ENCODE measurements at places on chromosomes 12 and 14.

DNA sequence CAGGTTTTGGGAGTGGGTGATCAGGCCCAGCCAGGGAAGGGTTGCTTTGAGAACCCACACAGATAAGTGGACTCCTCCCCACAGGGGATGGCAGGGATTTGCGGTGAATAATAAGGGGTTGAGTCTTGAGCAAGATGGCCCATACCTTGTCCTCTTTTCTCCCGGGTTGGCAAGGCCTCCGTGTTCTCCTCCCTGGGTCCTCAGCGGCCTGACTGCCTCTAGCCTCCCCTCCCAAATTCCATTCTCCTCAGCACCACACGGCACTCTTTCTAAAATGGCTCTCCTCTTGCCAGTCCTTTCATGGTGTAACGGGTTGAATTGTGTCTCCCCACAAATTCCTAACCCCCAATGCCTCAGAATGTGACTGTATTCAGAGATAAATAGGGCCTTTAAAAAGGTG lies 70.0 kb downstream of the CHST11 start:
- no peak for DNase-seq

DNA sequence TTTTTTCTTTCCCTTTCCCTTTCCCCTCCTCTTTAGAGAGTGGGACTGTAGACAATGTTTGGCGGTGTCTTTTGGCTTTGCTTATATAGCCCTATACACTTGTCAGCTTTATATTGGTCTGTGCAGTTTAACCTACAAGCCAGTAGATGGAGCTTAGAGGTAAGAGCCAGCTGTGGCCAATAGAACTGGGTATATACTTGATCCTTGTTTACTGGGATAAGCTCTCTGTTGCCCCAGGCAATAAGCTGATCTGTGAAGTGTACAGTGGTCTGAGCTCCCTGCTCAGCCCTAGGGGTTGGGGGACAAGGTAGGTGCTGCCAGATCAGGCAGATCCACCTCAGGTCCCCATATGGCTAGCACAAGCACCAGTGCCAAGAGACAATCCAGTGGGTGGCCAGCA lies 434.1 kb downstream of the NOVA1 start:
- DNase-seq: peak; percentile 2

- no peak for DNase-seq
Observed at GRCh38 chr12:123617580-123617979, 15.7 kb downstream of the DDX55 start.

GRCh38 chr12:100414739-100415138 lies 57.9 kb downstream of the SLC17A8 start:
- DNase-seq: no peak

- DNase-seq: no peak
Observed at GRCh38 chr14:55530464-55530863, 49.5 kb upstream of the KTN1 start.

DNA sequence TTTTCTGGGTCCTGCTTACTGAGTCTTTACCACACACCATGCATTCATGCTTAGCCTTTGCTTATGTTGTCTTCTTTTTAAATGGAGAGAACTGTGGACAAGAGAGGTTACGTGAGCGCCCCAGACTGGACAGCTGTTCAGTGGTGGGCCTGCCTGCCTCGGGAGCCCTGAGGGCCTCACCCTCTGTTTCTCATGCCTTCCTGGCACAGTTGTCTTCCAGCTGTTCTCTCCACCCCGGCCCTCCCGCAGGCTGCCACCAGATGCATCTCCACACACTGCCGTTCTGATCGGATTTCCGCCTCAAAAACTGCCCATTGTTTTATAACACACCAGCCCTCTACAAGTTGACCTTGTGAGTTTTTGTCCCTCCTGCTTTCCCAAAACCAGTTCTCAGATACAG lies 100.8 kb downstream of the SAMD4A start:
- no peak for DNase-seq

- DNase-seq: no peak
Observed at GRCh38 chr12:64782191-64782876, 23.1 kb upstream of the GNS start.

DNA sequence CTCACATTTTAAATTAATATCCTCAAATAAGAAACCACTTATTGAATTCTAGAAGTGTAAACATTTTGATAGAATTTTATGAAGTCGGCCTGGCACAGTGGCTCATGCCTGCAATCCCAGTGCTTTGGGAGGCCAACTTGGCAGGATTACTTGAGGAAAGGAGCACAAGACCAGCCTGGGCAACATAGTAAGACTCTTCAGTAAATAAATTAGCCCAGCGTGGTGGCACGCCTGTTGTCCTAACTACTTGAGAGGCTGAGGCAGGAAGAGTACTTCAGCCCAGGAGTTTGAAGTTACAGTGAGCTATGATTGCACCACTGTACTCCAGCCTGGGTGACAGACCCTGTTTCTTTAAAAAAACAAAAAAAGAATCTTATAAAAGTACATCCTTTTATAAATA lies 8.9 kb upstream of the ZNF410 start:
- no peak for DNase-seq

- no peak for DNase-seq
Observed at GRCh38 chr14:75984674-75985073, 889 bp upstream of the IFT43 start.

DNA sequence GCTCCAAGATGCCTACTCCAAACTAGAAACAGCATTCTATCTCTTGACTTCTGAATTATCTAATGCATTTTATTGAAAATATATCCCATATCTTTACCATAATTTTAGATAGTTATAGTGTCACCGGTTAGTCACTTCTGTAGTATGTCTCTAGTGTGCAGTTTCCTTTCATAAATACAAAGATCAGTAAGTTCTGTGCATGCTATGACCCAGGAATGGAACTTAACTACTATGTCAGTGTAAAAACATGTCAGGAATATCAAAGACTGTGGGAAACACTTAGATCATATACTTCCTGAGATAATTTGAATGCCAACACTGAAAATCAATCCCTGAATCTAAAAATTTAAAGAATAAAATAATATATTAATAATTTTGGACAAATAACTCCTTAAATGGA lies 237.6 kb downstream of the ATXN7L3B start:
- DNase-seq: no peak

DNA sequence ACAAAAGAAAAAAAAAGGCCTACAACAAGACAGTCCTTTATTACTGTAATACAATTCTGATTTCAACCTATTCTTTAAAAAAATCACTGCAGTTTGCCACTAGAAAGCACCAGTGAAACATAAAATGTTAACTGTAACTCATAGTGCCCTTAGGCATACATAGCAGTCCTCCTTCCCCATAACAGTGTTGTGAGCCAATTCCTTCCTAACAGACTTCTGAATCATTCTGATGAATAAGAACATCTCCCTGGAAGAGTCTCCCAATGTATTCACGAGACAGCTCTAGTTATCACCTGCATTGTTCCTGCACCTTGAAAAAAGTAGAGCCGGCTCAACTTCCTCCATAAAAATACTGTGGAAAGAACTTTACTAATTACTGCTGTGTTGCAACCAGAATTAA lies 213.6 kb upstream of the FSCB start:
- DNase-seq: no peak

GRCh38 chr12:90333939-90334338 lies 621.0 kb downstream of the CCER1 start:
- DNase-seq: no peak

DNA sequence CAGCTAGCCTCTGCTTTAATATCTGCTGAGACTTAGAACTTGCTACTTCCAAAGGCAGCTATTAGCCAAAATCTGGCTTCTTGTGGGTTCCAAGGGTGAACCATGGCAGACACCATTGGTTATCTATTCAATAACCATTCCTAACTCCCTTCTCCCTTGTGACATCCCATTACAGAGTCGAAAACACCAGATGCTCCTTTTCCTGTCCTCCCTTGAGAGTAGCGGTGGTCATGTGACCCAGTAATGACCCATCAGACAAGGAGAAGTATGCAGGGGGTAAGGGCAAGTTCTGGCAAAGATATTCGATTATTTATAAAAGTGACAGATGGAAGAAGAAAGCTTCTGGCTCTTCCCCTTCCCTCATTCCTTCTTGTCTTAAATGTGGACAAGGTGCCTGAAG lies 20.1 kb downstream of the TGFB3 start:
- DNase-seq: no peak

- no peak for DNase-seq
Observed at GRCh38 chr14:89700801-89701200, 253.7 kb downstream of the EFCAB11 start.

GRCh38 chr12:47812797-47813510 lies 6.7 kb downstream of the HDAC7 start:
- DNase-seq: peak; percentile 97

DNA sequence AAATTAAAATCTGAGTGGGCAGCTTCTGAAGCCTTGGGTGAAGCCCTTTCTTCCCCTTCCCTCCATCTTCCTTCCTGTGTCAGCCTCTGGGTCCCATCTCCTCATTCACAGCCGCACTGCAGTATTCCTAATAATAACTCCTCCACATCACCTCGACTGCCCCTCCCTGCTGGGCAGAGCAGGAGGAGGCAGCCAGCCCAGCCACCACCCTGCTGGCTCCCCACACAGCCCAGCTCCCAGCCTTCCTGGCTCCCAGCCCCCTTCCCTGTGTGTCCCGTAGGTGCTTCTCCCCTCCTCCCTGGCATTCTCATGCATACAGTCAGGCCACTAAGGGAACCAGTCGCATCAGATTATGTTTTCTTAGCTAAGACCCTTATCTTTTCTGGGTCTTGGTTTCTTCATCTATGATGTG lies 3.7 kb downstream of the IFFO1 start:
- DNase-seq: no peak

DNA sequence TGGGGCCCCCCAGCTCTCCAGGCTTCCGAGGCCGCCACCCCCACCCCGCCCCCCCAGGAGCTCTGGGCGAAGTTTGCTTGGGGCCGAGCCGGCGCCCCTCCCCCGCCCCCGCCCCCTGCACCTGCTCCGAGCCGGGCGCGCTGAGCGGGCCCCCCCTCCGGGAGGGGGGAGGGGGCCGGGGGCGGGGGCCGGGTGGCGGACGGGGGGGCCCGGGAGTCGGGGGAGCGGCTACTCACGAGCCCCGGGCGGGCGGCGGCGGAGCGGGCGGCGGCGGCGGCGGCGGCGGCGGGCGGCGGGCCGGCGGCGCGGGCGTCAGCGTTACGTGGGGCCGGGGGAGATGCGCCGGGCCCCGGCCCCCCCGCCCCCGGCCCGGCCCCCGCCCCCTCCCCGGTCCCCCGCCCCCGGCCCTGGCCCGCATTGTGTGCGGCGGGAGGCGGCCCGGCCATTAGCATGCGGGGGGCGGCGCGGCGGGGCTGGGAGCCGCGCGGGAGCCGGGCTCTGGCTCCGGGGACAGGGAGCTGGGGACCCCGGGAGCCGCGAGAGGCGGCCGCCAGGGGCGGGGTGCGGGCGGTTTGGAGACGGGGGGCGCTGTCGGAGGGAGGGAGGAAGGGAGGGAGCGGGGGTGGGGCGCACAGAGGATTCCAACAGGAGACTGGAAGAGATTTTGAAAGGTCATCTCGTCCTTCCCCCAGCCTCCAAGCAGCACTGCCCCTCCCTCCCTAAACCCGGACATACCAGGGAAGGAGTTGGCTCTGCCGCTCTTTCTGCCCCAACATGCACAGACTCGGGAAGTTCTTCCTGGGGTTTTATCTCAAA lies at the start of gene ZNF219:
Gene ZNF219 (minus strand): TSS at position 580 of the 816 bp plus-strand sequence. CDS start 5,064 bp downstream, outside the sequence.
- no peak for DNase-seq

- no peak for DNase-seq
Observed at GRCh38 chr14:90058876-90059458, 2.8 kb upstream of the KCNK13 start.

DNA sequence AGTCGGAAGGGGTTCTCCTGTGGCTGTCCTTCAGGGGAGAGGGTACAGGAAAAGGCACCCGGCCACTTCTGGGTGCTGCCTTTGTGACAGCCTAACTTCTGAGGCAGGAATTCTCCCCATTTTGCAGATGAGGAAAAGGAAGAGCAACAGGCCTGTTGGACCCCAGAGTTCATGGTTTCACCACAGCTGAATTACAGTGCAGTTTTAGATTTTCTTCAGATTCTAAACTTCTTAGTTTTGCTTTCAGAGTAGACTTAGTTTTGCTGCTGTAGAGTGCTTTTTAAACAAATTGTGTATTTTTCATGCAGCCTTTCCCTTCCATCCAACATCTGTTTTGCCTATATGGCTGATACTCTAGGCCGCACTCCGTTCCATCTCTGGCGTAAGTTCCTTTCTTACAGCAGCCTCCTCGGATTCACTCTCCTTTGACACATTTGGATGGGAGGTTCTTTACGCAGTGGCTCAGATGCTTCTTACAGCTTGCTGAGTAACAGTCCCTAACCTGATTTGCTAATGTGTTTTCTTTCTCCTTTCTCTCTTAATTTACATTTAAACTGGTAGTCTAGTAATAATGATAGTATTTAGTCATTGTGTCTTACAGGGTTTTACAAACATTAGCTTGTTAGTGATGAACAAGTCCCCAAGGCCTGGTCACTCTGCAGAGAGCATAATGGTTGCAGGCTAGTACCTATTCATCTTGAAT lies 7.8 kb downstream of the TRAF3 start:
- DNase-seq: peak; percentile 37

- no peak for DNase-seq
Observed at GRCh38 chr14:68691031-68691791, 101.7 kb downstream of the ZFP36L1 start.

- DNase-seq: no peak
Observed at GRCh38 chr12:131047789-131048610, 94.3 kb downstream of the ADGRD1 start.

DNA sequence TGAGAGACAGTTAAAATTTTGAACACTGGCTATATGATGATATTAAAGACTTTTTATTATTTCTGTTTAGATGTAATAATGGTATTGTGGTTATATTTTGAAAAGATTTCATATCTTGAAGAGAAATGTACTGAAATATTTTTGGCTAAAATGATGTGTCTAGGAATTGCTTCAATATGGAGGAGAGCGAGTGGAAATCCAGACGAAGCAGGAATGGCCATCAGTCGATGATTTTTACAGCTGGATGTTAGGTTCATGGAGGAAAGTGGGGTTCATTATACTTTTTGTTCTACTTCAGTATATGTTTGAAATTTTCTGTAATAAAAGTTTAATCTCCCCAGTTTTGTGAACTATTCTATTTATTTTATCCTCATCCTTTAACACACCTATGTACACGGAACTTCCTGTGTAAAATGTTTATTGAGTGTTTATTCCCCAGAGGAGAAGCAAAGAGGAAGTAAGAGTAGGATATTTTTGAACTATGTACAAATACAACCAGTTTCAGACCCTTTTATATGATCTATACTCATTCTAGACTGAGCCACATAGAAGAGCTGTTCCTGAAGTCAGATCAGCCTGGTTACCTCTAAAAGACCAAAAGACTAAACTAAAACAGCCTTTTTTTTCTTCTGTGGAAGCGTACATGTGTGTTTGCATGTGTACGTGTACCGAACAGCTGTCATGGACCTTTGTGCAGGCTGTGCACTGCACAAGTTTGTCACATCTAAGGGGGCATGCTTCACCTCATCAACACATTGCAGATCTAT lies 211.0 kb upstream of the NUDT4 start:
- no peak for DNase-seq

- no peak for DNase-seq
Observed at GRCh38 chr12:48198672-48198971, 4.5 kb downstream of the OR10AD1 start.

DNA sequence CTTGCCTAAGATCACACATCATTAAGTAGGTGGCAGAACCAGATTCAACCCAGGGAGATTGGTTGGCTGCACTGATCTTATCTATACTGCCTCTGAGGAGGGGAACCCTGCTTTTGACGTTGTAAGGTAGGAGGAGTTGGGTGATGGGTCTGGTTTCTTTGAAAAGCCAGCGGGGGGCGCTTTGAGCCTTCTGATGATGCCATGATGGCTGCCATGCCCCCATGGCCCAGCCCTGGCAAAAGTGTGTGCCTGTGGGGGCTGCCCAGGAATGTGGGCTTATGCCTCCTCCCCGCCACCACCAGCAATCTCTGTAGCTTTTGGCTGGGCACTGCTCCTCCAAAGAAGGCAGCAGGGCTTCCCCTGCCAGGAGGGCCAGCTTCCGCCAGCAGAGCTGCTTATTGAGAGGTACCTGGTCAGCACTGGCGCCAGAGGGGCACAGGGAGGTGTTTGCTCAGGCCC lies 224.3 kb downstream of the SLC41A2 start:
- peak; percentile 59 for DNase-seq

Data from activated CD4-positive, alpha-beta T cell treated with anti-CD3 and anti-CD28 coated beads, Interleukin-2, amount 50 U/mL, for 16 hours (primary cell).